ENCODE measurements at places on chromosomes 2 and 18.

GRCh38 chr2:39933196-39933595, 154.1 kb upstream of the THUMPD2 start:
- DNase-seq: no peak

DNA sequence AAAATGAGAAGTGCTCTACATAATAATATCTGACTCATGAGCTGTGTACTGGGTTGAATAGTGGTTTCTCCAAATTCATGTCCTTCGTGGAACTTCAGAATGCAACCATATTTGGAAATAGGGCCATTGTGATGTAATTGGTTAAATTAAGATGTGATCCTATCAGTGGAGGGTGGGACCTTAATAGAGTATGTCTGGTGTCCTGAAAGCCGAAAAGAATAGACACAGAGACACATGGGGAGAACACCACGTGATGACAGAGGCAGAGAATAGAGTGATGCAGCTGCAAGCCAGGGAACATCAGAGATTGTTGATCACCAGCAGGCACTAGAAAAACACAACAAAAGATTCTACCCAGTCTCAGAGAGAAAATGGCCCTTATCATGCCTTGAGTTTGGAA, 310.1 kb downstream of the EXOC6B start:
- no peak for DNase-seq

DNA sequence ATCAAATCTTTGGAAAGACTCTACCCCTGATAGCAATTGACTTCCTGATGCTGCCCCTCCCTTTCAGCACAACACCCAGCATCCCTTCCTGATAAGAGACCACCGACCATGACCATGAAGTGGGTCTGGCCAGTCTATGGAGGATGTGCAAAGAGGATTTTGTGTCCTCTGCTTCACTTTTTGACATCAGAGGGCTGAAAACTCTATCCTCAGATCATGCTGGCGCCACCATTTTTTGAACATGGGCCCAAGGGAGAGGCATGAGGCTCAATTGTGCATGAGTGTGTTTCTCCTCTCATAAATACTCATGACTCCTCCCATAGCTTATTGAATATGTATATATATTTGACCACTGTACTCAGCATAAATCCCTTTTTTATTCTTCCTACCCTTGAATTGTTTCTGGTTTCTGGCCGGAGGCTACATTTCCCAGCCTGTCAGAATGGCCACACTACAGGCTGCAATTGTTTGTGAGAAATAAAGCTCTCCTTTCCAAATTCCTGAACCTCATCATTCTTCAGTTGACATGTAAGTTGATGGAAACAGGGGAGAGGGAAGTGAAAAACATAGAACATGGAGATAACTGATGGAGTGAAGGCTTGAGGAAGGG, 314.1 kb downstream of the MYCN start:
- no peak for DNase-seq

GRCh38 chr2:42085706-42086487, 38.1 kb downstream of the PKDCC start:
- DNase-seq: no peak

DNA sequence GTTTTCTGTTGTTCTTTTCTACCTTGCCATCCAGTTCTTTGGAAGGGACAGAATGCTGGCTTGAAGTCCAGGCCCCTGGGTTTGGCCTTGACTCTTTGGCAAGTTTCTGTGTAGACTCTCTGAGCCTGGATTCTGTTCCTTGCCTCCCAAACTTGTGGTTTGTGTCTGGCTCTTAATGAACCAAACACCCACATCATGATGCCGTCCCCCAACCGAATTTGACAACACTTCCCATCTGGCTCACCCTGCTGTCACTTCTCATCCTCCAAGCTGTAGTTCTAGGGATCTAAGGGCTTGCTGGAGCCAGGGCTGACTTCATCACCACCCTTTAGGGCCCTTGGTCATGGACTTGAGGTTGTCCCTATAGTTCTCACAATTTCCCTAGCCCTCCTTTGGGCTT, 68.9 kb upstream of the CELF4 start:
- DNase-seq: no peak

DNA sequence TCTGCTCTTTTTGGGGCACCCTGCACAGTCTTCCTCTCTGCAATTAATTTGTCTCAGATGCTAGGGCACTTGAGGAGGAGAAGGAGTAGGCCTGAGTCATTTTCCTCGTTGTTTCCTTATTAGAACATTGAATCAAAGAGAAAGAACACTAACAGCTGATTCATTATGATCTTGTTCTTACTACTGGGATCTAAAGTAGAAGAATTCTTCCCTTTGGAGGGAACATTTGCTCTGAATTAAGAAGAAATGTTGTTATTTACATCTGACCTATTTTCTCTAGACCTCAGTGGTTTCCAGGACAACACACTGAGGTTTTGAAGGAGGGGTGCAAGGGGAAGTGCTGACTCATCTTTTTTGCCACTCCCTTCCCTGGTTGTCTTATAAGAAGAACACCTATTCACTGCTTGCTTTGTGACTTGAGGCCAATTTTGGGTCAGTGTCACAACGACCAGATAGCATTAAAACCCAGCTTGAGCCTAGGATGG, 24.3 kb upstream of the STAT1 start:
- DNase-seq: no peak

DNA sequence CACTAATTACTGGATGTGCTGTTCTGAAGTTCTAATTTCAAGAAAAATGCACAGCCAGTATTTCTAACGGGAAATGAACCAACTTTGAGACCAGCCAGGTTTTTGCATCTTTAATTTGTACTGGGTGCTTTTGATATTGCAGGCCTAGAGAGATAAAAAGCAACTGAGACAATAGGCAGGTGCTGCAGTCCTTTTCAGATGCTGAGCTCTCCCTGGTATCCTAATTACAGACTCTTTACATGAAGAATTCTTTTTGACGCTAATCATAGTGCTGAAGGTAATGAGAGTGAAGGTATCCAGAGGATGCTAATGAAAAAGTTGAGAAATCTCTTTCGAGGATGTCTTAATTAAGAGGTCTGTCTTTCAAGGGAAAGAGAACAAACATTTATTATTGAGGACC, 85.1 kb downstream of the SERPINB8 start:
- no peak for DNase-seq

GRCh38 chr2:165161510-165161909, 42.3 kb downstream of the SCN3A start:
- no peak for DNase-seq

- no peak for DNase-seq
These were observed 369.9 kb downstream of the LPIN1 start for GRCh38 chr2:12116228-12116750.

DNA sequence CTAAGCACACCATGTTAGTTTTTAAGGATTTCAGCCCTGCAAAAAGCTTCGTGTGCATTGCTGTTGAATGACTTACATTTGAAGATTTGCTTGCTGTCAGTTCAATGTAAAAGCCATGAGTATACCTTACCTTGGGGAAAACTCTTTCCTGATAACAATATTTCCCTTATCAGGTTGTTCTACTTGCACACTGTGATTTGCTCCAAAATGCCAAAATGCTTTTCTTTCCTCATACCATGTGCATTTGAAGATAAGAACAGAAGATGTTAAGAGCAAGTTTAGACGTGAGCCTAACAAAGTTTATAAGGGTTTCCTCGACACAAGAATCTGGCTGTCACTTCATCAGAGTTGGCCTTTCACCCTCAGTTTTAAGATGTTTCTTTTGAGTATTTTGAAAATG, 57.6 kb downstream of the SCN1A start:
- no peak for DNase-seq

DNA sequence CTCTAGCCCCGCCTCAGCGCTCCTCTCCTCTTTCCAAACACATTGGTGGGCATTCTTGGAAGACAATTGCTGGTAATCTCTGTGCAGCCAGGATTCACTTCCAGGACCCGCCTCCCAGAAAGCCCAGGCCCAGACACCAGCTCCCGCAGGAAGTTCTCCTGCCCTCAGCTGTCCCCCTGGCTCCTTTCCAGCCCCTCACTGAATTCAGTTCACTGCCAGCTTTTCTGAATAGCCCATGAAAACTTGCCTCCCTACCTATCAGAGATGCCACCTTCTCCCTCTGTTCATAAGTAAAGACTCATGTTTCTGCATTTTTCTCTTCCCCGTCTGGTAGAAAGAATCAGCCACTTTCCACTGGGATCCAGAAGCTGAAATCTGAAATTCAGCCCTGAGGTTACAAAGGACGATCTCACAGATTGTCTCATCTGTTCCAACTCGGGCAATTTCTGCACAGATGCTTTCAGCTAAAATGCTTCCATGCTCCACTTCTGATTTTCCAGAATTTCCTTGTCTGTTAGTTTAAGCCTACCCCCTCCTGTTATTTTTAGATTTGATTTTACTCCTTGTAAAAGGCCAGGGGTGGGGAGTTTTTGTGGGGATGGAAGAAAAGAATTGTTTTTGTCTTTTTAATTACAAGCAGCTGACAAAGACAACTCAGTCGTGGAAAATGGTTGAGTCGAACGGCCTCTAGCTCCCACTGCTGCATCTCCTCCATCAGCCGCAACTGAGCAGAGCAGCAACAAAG, 98.1 kb downstream of the SP3 start:
- no peak for DNase-seq

- no peak for DNase-seq
These were observed 152.9 kb upstream of the DDX18 start for GRCh38 chr2:117661619-117662018.

- DNase-seq: no peak
These were observed 21.5 kb downstream of the DTNB start for GRCh38 chr2:25651782-25652455.

GRCh38 chr18:55743736-55744135, 155.7 kb upstream of the TCF4 start:
- no peak for DNase-seq

- no peak for DNase-seq
These were observed 425.5 kb upstream of the PKDCC start for GRCh38 chr2:41622301-41622700.

- DNase-seq: no peak
These were observed 1021.3 kb upstream of the GYPC start for GRCh38 chr2:125634662-125635061.

DNA sequence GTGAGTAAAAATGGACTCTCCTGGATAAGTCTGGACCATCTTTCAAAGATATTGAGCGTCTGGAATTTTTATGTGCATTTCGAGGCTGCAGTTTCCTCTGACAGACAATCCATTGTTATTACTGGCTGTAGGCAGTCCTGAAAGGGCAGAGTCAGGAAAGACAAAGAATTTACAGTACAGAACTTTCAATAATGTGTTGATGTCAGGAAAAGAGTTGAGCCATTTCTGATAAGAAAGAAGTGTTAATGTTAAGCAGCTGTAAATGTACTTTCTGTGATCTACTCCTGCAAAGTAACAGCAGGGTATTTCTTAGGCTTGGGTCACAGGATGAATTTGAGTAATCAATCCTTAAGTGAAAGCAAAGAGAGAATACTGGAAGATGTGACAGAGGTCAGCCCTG, 29.8 kb downstream of the TSPYL6 start:
- DNase-seq: no peak

GRCh38 chr2:144152817-144153271, 367.1 kb downstream of the ZEB2 start:
- DNase-seq: no peak

DNA sequence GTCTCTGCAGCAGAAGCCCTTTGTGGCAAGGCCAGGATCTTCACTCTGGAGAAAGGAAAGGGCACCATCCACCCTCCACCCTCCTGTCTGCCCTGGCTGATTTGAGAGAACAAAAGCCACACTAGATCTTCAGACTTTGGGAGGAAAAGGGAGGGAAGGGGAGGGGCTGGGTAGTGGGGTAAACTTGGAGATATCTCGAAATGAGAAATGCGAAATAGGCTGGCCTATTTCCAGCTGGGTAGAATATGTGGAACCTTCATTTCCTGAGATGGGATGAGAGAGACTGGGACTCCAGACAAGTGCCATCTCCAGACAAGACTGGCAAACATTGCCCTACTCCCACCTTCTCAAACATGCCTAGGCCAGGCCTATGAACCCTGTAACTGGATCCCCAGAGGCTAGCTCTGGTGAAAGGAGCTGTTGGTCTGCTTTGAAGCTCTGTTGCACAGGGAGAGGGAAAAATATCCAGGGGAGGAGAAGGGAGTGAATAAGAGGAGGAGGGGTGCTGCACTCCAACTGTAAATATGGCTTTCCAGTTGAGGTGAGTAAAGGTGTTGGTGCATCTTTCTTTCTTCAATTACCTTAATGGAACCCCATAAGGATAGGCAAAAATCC, 1.7 kb downstream of the HOXD12 start:
- no peak for DNase-seq

DNA sequence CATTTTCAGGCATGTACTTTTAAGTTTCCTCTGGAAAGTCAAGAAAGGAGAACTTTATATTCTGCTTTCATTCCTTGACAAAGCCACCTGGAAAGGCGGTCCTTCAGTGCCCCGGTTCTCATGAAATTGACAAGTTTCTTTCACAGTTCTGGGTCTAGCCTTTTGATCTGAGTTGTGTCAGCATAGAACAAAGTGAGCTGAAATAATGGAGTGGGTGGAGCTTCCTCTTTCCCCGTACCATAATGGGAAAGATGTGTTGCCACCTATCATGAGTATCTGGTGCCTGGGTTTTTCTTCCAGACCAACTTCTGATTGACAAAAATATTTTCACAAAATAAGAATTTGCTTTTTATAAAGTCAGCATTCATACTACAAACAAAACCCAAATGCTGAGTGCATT, 49.3 kb downstream of the PTRHD1 start:
- no peak for DNase-seq

DNA sequence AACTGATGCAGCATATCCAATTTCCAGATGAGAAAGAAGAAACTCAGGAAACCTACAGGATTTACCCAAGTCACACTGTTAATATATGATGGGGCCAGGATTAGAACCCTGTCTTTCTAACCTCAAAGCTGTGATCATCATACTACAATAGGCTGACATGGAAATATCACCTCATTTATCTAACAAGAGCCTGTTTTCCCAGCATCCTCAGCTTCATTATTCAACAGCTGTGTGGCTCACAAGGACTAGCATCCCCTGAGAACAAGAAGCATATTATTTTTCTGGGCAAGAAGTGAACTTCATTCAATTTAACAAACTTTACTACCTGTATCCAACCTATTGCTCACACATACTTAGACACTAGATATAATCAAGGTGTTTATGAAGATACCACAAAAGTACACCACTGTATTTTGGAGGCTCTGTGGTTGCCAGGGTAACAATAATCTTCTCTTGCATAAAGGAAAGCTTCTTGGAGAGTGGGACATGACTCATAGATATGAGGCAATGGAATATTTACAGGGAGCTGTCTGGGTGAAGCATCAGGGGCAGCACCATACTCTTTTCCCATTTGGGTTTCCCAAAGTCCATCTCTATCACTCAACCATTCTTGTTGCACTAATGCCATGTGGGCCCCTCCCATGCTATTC, 218.2 kb downstream of the RAD51AP2 start:
- no peak for DNase-seq

GRCh38 chr18:79883461-79884293, 67.8 kb downstream of the SLC66A2 start:
- no peak for DNase-seq

GRCh38 chr2:240983361-240983995, 14.9 kb upstream of the SNED1 start:
- DNase-seq: no peak

GRCh38 chr2:146984014-146984413, 860.8 kb upstream of the ACVR2A start:
- no peak for DNase-seq

- no peak for DNase-seq
These were observed 356.3 kb downstream of the SATB2 start for GRCh38 chr2:199101487-199101886.
